CD14-positive monocyte (primary cell): ENCODE measurements at places on chromosomes 16 and 17. TPM values are rescaled to one million over a fixed set of nuclear protein-coding genes. Genes with fewer than 3 reads are reported as not detected.

- no peak for DNase-seq
- H3K36me3 ChIP-seq: no peaks in the 10 kb centered on the region
- H3K27ac ChIP-seq: no peak overlapping the region
- H3K4me1 ChIP-seq: no peaks in the 10 kb centered on the region
- H3K4me3 ChIP-seq: no peak overlapping the region
- no peaks in the 10 kb centered on the region for H3K27me3 ChIP-seq
Observed at GRCh38 chr17:57234739-57235092, 21.6 kb upstream of the MSI2 start.

GRCh38 chr16:30662449-30662848 lies 4.2 kb downstream of the FBRS start:
- DNase-seq: no peak
- H3K27me3 ChIP-seq: no peaks in the 10 kb centered on the region
- H3K36me3 ChIP-seq: peaks cover 65% of the 10 kb centered on the region
- H3K27ac ChIP-seq: peak overlapping the region; percentile 99
- peaks cover 28% of the 10 kb centered on the region for H3K4me1 ChIP-seq
- H3K4me3 ChIP-seq: no peak overlapping the region

DNA sequence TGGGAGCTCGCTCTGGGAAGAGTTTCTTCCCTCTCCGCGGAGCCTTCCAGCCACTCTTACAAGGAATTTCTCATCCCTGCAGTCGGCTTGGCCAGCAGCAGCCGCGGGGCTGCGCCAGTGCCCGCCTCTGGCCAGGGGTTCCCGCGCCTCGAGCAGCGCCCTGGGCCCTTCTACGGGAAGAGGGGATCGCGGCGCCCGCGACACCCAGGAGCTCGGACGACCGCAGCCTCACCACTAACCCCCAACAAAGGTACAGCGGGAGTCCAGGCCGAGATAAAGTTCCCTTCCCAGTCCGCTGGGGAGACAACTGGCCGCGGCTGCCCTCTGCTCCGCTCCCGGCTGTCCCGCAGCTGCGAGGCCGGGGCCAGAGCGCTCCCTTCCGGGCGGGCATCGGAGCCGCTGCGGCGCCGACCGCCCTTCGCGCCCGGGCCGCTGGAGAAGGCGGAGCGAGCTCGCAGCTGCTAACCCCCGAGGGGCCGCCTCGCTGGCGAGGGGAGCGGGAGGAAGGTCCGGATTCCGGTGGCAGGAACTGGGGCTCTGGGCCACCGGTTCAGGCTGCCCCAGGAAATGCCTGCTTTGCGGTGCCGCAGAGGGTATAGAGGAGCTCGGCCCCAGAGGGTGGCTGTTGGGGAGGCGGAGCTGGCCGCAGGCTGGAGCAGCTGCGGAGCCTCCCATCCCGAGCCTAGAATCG lies 3.6 kb upstream of the HS3ST3B1 start:
- no peaks in the 10 kb centered on the region for H3K36me3 ChIP-seq
- peaks cover 44% of the 10 kb centered on the region for H3K4me1 ChIP-seq
- H3K27ac ChIP-seq: no peak overlapping the region
- DNase-seq: peak; percentile 23

DNA sequence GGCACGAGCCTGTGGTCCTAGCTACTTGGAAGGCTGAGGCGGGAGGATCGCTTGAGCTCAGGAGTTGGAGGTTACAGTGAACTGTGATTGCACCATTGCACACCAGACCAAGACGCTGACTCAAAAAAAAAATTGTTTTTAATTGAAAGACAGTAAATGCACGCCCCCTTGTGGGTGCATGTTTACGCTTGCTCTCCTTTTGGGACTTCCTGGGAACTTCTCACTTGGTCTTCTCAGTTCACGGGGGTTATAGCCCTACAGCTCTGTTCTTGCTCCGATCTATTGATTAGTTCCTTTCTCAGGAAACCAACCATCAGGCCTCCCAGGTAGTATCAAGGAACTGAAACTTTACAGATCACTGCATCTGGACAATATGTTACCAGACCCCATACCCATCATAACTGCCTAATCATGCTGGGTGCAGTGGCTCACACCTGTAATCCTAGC lies 14.2 kb upstream of the RIPOR1 start:
- no peaks in the 10 kb centered on the region for H3K27me3 ChIP-seq
- H3K4me1 ChIP-seq: peaks cover 44% of the 10 kb centered on the region

- no peak overlapping the region for H3K4me3 ChIP-seq
- H3K27ac ChIP-seq: no peak overlapping the region
- no peaks in the 10 kb centered on the region for H3K27me3 ChIP-seq
- no peaks in the 10 kb centered on the region for H3K4me1 ChIP-seq
Observed at GRCh38 chr17:31686495-31686894, 172.5 kb downstream of the COPRS start.

DNA sequence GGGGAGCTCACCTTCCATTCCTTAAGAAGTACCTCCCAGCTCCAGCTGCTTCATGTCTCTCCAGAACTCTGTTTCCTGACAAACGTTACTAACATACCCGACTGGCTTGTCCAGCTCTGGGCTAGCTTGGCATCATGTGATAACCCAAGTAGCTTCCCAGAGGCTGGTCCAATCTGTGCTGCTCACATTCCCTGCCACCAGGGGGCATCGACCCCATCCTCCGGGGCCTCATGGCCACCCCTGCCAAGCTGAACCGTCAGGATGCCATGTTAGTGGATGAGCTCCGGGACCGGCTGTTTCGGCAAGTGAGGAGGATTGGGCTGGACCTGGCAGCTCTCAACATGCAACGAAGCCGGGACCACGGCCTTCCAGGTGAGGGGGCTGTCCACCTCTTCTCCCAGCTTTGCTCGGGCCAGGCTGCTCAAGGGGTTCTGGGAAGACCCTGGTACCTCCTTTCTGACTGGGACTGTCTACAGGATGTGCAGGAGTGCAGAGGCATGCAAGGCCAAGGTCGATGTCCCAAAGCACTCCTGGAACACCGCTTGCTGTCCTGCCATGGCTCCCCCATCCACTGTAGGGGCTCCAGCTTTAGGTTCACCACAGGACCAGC lies 7.6 kb downstream of the EPX start:
- no peak overlapping the region for H3K27ac ChIP-seq
- no peaks in the 10 kb centered on the region for H3K4me1 ChIP-seq
- H3K36me3 ChIP-seq: no peaks in the 10 kb centered on the region
- peaks cover 3% of the 10 kb centered on the region for H3K27me3 ChIP-seq
- H3K4me3 ChIP-seq: no peak overlapping the region

DNA sequence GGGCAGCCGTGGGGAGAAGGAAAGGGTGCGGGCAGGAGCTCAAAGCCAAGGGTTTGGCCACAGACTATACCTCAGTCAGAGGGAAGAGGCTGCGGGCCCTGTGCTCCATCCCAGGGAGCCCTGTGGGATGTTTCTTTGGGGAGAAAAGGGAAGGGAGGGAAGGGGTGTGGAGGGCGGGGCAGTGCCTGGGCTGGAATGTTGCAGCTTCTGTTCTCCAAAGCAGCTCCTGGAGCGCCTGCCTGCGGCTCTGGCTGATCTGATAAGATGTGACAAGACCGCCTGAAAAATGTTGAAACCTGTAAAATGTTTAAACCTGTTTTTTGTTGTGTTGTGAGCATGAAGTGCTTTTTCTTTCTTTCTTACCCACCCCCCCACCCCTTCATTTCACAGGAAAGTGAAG lies 32.8 kb downstream of the WNT3 start:
- no peaks in the 10 kb centered on the region for H3K36me3 ChIP-seq
- H3K27ac ChIP-seq: no peak overlapping the region
- H3K27me3 ChIP-seq: peaks cover 5% of the 10 kb centered on the region
- H3K4me3 ChIP-seq: no peak overlapping the region
- H3K4me1 ChIP-seq: no peaks in the 10 kb centered on the region

DNA sequence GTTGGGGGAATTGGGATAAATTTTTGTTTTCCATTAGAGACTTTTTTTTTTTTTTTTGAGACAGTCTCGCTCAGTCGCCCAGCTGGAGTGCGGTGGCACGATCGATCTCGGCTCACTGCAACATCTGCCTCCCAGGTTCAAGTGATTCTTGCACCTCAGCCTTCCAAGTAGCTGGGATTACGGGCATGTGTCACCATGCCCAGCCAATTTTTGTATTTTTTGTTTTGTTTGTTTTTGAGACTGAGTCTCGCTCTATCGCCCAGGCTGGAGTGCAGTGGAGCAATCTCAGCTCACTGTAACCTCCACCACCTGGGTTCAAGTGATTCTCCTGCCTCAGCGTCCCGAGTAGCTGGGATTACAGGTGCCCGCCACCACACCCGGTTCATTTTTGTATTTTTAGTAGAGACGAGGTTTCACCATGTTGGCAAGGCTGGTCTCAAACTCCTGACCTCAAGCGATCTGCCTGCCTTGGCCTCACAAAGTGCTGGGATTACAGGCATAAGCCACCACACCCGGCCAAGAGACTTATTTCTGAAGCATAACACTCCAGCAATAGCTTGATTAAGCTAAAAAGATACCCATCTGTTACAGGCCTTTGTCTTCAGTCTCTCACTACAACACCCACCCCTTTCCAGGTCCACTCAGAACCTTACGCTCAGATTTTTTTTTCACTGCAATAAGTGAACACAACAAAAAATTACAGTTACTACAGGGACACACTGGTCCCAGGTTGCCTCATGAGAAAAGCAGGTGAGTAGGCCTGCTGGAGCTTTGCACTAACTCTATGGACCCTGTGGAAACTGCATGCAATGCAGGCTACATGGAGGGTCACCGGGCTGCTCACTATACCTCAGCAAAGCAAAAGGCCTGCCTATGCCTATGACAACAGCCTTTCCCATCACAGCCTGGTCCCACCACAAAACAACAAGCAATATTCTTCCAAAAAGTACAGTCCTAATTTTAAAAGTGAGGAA lies 34.6 kb downstream of the KANSL1 start:
- peak overlapping the region; percentile 6 for H3K27ac ChIP-seq
- no peak for DNase-seq
- peaks cover 39% of the 10 kb centered on the region for H3K4me1 ChIP-seq
- no peak overlapping the region for H3K4me3 ChIP-seq
- H3K36me3 ChIP-seq: no peaks in the 10 kb centered on the region
- no peaks in the 10 kb centered on the region for H3K27me3 ChIP-seq

The KRTAP1-5 gene
- not detected in 2 replicates for polyA plus RNA-seq

The CCL7 gene
- 0.38 TPM for polyA plus RNA-seq

- no peak for DNase-seq
- no peak overlapping the region for H3K4me3 ChIP-seq
- H3K4me1 ChIP-seq: no peaks in the 10 kb centered on the region
- no peak overlapping the region for H3K27ac ChIP-seq
Observed at GRCh38 chr16:73350707-73351452, 303.0 kb upstream of the ZFHX3 start.

The SMTNL2 gene
- not detected for polyA plus RNA-seq

The OMG gene
- 0.83 TPM for polyA plus RNA-seq

The SMIM36 gene
- polyA plus RNA-seq: not detected

GRCh38 chr16:88325976-88326375 lies 56.8 kb upstream of the ZNF469 start:
- DNase-seq: no peak
- H3K4me3 ChIP-seq: no peak overlapping the region
- no peak overlapping the region for H3K27ac ChIP-seq

The ENPP7 gene
- 0.05 TPM in 1 of 2 replicates, not detected in the other for polyA plus RNA-seq

- H3K27me3 ChIP-seq: no peaks in the 10 kb centered on the region
- H3K36me3 ChIP-seq: no peaks in the 10 kb centered on the region
- H3K27ac ChIP-seq: no peak overlapping the region
- no peak overlapping the region for H3K4me3 ChIP-seq
Observed at GRCh38 chr17:75081611-75082540, 5.9 kb upstream of the SLC16A5 start.

DNA sequence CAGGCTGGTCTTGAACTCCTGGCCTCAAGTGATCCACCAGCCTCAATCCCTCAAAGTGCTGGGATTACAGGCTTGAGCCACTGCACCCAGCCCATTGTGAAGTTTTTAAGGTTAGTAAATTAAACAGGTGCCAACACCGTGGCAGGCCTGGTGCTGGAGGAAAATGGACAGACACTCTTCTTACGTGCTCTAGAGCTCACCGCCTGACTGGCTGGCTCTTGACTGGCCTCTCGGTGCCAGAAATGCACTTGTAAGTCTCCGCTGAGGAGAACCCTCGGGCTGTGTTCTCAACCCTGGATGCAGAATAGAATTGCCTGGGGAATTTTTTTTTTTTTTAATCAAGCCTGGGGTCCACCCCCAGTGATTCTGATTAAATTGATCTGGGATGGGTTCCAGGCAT lies 10.3 kb upstream of the HAS3 start:
- no peaks in the 10 kb centered on the region for H3K36me3 ChIP-seq
- H3K27ac ChIP-seq: no peak overlapping the region
- H3K4me3 ChIP-seq: no peak overlapping the region
- H3K27me3 ChIP-seq: no peaks in the 10 kb centered on the region
- H3K4me1 ChIP-seq: no peaks in the 10 kb centered on the region
- no peak for DNase-seq

- no peak overlapping the region for H3K27ac ChIP-seq
- H3K4me3 ChIP-seq: no peak overlapping the region
- H3K4me1 ChIP-seq: no peaks in the 10 kb centered on the region
- DNase-seq: no peak
- H3K36me3 ChIP-seq: no peaks in the 10 kb centered on the region
- H3K27me3 ChIP-seq: no peaks in the 10 kb centered on the region
Observed at GRCh38 chr16:54882556-54882955, 48.1 kb upstream of the IRX5 start.

The TEDC2 gene
- 0.41 TPM in 1 of 2 replicates, not detected in the other for polyA plus RNA-seq

The TBX21 gene
- 0.13 TPM for polyA plus RNA-seq

GRCh38 chr16:84683691-84684591 lies 15.9 kb upstream of the USP10 start:
- no peak for DNase-seq
- no peak overlapping the region for H3K4me3 ChIP-seq
- H3K4me1 ChIP-seq: peaks cover 15% of the 10 kb centered on the region
- no peaks in the 10 kb centered on the region for H3K27me3 ChIP-seq

DNA sequence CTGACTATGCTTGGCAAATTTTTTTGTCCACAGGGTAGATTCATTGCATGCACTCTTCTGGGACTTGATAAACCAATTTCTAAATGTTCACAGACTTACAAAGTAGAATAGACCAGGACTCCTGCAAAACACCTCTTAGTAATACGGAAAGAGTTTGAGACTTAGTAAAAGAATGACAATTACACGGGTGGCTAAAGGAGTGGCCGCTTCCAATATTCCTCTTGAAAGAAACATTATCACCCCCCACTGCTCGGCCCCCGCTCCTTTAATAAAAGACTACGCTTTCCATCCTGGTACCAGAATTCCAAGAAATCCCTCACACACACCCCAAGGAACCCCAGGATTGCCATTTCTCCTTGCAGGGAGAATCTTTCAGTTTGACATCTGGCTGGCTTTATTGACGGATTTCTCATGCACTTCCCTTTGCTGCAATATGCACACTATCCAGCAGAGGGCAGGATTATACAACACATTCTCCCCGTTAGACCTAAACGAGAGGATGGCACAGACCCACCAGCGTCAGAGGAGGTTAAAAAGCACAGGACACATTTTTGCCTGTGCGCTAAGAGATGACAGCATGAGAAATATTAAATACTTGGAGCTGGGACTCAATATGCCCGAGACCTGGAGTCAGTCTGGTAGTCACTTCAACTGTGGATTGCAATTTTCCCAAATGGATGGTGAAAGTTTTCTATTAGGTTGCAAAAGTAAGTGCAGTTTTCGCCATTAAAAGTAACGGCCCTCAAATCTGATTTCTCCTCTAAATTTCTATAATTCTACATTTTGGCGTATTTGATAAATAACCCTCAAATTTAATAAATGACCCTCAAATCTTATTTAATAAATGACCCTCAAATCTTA lies 46.6 kb upstream of the NUDT7 start:
- DNase-seq: peak; percentile 49
- no peak overlapping the region for H3K27ac ChIP-seq
- no peak overlapping the region for H3K4me3 ChIP-seq

GRCh38 chr17:43927060-43927864 lies 15.0 kb downstream of the PPY start:
- DNase-seq: no peak
- peaks cover 25% of the 10 kb centered on the region for H3K27me3 ChIP-seq
- H3K4me3 ChIP-seq: peak overlapping the region; percentile 36
- peaks cover 7% of the 10 kb centered on the region for H3K4me1 ChIP-seq
- H3K36me3 ChIP-seq: no peaks in the 10 kb centered on the region

The PRSS27 gene
- polyA plus RNA-seq: not detected
